ENCODE measurements at places on chromosomes 16 and 17.

DNA sequence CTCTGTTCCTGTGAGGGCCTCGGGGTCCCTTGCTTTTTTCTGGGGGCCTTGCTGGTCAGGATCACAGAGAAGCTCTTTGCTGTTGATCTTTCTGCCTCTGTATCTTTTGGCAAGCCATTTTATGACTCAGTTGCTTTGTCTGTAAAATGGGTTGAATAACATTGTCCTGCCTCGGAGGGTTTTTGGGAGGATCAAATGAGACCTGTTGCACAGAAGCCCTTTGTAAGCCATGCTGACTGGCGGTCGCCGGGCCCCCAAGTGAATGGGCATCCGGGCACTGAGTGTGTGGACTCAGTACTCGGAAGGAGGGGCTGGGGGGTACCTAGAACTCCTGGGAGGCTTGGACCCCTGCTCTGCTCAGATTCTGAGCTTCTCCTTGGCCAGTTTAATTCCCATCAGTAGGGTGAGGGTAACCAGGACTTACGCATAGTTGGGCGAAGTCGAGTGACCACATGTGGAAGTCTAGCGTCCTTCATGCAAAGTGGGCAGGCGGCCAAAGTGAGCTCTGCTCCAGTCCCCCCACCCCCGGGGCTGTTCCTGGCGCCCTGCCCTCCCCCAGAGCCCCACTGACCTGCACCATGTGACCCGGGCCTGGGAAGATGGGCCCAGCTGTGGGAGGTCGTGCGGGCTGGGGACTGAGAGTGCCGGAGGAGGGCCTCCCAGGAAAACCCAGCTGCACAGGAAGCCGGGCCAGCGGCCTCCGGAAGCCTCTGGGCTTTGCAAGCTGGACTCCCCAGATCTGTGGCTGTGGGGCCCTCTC is 284.0 kb downstream of the SEC14L1 start:
- no peaks in the 10 kb centered on the region for H3K36me3 ChIP-seq
- peaks cover 100% of the 10 kb centered on the region for H3K4me1 ChIP-seq
- peak overlapping the region; percentile 33 for H3K4me3 ChIP-seq
- peak overlapping the region; percentile 85 for H3K27ac ChIP-seq

DNA sequence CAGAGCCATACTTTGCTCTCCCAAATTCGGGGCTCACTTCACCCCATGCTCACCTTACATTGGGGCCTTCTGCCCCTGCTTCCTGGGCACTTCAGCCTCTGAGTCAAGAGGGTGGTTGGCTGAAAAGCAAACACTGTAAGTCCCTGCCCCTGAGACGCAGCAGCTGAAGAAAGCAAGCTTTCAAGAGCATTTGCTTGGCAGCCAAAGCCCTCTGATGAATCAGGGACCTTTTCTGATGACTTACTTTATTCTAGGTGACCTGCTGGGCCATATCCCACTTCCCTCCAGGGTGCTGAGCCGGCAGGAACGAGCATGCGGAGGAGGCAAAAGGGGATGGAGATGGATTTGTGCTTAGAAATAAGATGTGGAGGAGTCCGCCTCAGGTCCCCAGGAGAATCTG is 147.0 kb upstream of the TNRC6C start:
- H3K27me3 ChIP-seq, result no peaks in the 10 kb centered on the region
- H3K4me3 ChIP-seq, result no peak overlapping the region
- H3K4me1 ChIP-seq, result peaks cover 25% of the 10 kb centered on the region
- no peak for DNase-seq

DNA sequence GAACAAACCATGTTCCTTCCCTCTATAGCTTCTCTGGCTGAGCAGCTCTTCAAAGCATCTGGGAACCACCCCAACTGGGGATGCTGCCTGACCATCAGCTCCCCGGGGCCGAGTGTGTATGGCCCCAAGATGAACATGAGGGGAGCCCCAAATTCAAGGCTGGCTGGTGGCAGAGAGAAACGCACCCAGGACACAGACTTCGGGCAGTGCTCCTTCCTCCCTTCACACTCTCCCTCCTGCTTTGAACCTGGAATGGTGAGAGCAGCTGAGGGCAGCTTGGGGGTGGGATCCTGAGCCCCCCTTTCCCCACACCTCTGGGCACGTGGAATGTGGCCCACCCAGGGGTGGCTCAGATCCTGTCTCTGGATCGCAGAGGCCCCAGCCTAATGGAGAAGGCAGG is 17.2 kb downstream of the TLE7 start:
- no peak overlapping the region for H3K4me3 ChIP-seq
- H3K36me3 ChIP-seq, result no peaks in the 10 kb centered on the region
- H3K4me1 ChIP-seq, result no peaks in the 10 kb centered on the region
- H3K27ac ChIP-seq, result no peak overlapping the region
- H3K27me3 ChIP-seq, result peaks cover 100% of the 10 kb centered on the region

- DNase-seq, result no peak
- H3K36me3 ChIP-seq, result no peaks in the 10 kb centered on the region
- peaks cover 55% of the 10 kb centered on the region for H3K27me3 ChIP-seq
- H3K4me3 ChIP-seq, result no peak overlapping the region
- no peaks in the 10 kb centered on the region for H3K4me1 ChIP-seq
- H3K27ac ChIP-seq, result no peak overlapping the region
Observed at GRCh38 chr17:77011173-77012011, 129.4 kb upstream of the SEC14L1 start.

DNA sequence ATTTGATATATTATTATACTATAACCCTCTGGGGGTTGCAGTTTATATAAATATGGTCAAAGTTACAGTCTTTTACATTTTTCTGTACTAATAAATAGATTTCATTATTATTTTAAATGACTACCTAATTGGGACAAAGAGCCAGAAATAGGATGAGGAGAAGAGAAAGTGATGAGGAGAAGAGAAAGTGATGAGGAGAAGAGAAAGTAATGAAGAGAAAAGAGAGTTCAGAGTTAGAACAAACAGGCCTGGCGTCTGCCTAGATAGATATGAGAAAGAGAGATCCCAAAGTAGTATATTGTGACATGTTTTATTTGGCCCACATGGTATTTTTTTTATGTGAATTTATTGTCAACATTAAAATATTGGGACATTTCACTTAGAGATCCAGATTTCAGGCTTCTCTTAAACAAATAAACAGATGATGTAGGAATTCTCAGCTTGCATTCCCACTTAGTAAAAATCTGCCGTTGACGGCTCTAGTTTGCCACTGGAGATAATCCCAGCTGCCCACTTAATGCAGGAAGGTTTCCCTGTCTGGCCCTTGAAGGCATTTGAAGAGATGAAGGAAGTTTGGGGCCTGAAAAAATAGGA is 210.7 kb downstream of the STX8 start:
- no peaks in the 10 kb centered on the region for H3K36me3 ChIP-seq
- H3K27me3 ChIP-seq, result no peaks in the 10 kb centered on the region
- H3K4me3 ChIP-seq, result no peak overlapping the region
- H3K27ac ChIP-seq, result no peak overlapping the region
- DNase-seq, result no peak
- H3K4me1 ChIP-seq, result peaks cover 50% of the 10 kb centered on the region

DNA sequence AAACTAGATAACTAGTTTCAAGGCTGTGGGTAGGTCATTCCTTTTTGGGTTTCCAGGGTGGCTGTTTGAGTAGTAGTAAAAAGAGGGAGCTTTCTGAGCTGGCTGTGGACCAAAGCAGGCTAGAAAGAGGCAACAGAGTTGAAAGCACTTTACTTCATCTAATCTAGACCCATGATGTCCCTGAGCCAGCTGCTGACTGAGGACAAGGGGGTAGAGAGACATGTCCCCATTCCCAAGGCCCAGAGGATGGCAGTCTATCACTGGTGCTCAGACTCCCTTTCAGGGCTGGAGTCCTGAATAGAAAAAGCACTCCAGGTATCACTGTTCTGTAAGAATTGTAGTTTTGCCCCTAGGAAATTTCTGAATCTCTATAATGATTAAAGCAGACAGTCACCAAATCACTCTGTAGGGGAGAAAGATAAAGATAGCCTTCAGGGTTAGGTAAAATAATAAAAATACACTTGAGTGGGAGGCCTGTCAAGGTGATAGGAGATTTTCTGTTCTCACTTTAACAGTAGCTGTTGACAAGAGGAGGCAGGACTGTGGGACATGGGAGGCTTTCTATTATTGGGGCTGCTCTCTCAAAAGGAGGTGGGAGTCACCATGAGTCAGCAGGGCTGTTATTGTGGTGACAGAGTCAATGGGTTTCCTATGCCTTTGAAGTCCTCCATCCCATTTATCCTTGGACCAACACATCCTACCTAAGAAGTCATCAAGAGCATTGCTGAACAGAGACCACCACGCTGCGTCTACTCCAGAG is 190.2 kb upstream of the MPHOSPH6 start:
- H3K27ac ChIP-seq, result no peak overlapping the region
- H3K27me3 ChIP-seq, result peaks cover 7% of the 10 kb centered on the region
- no peaks in the 10 kb centered on the region for H3K36me3 ChIP-seq
- peaks cover 8% of the 10 kb centered on the region for H3K4me1 ChIP-seq

GRCh38 chr16:5027575-5028235 is 6.0 kb downstream of the NAGPA start:
- H3K27ac ChIP-seq, result no peak overlapping the region
- peaks cover 14% of the 10 kb centered on the region for H3K4me1 ChIP-seq
- DNase-seq, result no peak

GRCh38 chr17:72381597-72382397 is 261.0 kb downstream of the SOX9 start:
- DNase-seq, result no peak
- no peaks in the 10 kb centered on the region for H3K36me3 ChIP-seq
- H3K4me1 ChIP-seq, result peaks cover 10% of the 10 kb centered on the region
- peaks cover 51% of the 10 kb centered on the region for H3K27me3 ChIP-seq
- no peak overlapping the region for H3K27ac ChIP-seq

DNA sequence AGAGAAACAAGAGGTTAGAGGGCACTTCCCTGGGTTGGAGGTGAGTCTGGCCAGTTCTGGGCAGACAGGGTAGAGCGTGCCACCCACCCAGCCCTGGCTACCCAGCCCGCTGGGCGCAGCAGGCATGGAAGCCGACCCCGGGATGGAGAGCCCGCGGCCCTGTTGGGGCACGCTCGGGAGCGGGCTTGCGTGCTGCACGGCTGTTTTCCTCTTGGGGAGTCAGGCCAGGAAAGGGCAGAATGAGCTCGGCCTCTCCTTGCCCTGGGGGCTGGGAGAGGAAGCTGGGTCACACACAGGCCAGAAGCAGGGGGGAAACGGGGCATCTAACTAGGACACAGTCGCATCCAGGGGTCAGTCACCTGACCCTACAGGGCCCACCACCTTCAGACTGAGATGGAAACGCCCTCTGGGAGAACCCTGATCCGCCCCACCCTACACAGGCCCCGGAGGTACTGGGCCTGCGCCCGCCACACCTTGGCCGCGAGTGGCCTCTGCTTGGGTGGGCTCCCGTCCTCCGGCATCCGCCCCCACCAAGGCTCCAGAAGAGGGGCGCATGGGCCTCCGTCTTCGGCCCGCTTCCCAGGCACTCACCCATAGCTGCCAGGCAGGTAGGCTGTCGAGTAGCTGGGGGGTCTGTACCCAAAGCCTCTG is 1.2 kb downstream of the SOX15 start:
- no peak for DNase-seq
- H3K27ac ChIP-seq, result peak overlapping the region; percentile 83
- H3K27me3 ChIP-seq, result no peaks in the 10 kb centered on the region
- peaks cover 42% of the 10 kb centered on the region for H3K36me3 ChIP-seq
- peaks cover 52% of the 10 kb centered on the region for H3K4me1 ChIP-seq

DNA sequence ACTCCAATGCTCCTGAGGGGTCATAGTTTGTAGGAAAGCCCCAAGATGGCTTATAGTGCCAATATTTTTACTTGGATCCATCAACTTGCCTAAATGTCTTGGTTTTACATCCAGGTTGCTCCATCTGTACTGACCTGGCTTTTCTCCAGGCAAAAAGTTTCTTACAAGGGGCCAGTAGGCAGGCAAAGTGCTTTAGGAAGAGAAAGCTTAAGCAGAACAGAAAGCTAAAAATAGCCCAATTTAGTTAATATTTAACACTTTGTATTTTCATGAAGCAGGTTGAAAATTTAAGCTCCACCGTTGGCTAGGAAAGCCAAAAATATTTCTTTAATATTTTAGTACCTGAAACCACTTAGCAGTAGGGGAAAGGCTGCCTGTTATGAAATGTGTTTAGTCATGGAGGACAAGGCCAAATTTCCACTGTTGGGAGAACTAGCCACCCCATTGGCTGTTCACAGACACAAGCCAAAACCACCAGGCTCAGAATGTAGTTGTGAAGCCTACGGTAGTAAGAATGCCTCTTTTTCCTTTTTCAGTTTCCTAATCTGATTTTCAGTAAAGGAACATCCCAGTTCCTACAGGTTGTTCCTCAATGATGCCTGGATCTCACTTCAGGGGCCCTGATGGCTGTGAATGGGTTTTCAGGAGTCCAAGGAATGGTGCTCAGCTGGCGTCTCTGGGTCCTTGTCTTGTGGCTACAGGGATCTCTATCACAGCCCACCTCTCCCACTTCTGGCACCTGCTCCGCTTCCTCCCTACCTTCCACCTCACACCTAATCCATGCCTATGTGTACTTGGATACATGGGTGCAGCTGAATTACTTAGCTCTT is 324.8 kb downstream of the PMP22 start:
- peaks cover 5% of the 10 kb centered on the region for H3K27me3 ChIP-seq
- DNase-seq, result no peak
- H3K36me3 ChIP-seq, result no peaks in the 10 kb centered on the region
- H3K4me3 ChIP-seq, result no peak overlapping the region

- H3K4me3 ChIP-seq, result no peak overlapping the region
- no peak for DNase-seq
Observed at GRCh38 chr16:8742068-8742467, 55.4 kb downstream of the TMEM186 start.

- H3K4me1 ChIP-seq, result peaks cover 44% of the 10 kb centered on the region
- no peak overlapping the region for H3K4me3 ChIP-seq
- no peak for DNase-seq
- H3K27ac ChIP-seq, result peak overlapping the region; percentile 80
- no peaks in the 10 kb centered on the region for H3K36me3 ChIP-seq
Observed at GRCh38 chr17:34313164-34313563, 6.1 kb upstream of the CCL8 start.

GRCh38 chr16:89668790-89669158 is 11.1 kb downstream of the SPATA33 start:
- no peaks in the 10 kb centered on the region for H3K27me3 ChIP-seq
- no peak overlapping the region for H3K4me3 ChIP-seq
- no peak overlapping the region for H3K27ac ChIP-seq
- H3K4me1 ChIP-seq, result no peaks in the 10 kb centered on the region
- H3K36me3 ChIP-seq, result peaks cover 5% of the 10 kb centered on the region
- no peak for DNase-seq

GRCh38 chr17:41695954-41696757 is 7.5 kb downstream of the EIF1 start:
- H3K4me3 ChIP-seq, result no peak overlapping the region
- H3K27ac ChIP-seq, result peak overlapping the region; percentile 71
- no peaks in the 10 kb centered on the region for H3K27me3 ChIP-seq

- no peak overlapping the region for H3K27ac ChIP-seq
- H3K27me3 ChIP-seq, result no peaks in the 10 kb centered on the region
- H3K4me1 ChIP-seq, result peaks cover 14% of the 10 kb centered on the region
Observed at GRCh38 chr17:82961366-82962162, 117.8 kb upstream of the METRNL start.

DNA sequence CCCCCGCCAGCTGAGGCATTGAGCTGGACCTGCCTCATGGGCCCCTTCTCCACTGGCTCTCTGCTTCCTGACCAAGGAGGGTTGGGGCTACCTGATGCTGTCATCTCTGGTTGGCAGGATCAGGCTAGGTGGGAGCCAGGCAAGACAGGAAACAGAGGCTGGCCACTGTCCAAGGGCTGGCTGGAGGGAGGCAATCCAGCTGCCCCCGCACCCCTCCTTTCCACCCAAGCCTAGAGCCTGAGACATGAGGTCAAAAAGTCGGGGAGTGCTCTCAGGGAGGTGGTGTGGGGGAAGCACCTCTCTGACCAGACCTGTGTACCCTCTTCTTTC is 14.5 kb downstream of the NGFR start:
- H3K27ac ChIP-seq, result no peak overlapping the region
- no peaks in the 10 kb centered on the region for H3K36me3 ChIP-seq
- DNase-seq, result no peak
- peaks cover 8% of the 10 kb centered on the region for H3K4me1 ChIP-seq
